ENCODE measurements at places on chromosomes 12 and 14.

GRCh38 chr14:48747561-48748089, 838.6 kb downstream of the RPS29 start:
- no peak for DNase-seq

DNA sequence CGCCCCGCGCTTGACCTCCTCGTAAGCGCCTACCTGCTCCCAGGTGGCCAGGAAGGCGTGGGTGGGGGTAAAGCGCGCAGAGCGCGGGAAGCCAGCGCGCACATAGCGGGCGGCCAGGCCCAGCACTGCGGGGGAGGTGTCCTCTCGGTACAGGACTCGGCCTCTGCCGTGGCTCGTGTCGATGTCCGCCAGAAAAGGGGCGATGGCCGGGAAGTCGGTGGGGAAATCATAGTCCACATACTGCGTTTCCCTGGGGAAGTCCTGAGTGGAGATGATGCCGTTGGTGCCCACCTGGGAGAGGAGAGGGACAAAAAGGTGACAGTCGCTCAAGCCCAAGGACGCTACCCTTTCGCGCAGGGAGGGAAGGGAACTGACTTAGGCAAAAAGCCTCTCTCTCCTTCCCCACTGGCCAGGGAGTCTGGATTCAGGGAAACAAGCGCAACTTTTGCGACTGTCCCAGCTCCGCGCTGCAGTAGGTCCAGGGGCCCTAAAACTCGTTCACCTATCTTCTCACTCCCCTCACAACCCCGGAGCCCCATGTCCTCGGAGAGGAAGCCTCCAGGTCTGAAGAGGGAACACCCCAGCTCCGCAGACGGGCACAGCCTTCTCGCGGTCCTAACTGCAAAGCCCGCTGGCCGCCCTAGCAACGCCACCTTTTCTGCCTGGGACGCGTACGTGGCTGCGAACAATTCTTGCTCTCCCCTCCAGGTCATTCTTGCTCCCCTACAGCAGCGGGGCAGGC, 815 bp downstream of the NID2 start:
- DNase-seq = peak; percentile 13

GRCh38 chr12:46523446-46523845, 150.9 kb upstream of the SLC38A2 start:
- DNase-seq = peak; percentile 53

DNA sequence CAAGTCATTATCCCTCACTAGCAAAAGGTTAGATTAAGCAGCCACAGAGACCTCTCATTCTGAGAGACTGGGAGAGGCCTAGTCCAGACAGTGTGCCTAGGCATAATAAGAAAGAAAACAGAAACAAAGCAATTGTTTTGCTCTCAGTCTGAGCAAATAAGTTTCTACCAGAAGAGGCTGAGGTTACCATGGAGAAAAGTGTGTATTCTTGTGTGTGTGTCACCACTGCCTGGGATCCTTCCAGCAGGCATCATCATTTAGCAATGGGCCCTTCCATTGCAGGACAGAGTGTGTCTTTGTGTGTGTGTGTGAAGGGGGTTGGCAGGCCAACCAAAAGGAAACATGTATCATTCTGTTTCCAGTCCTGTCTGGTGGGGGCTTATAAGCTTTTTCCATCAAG, 3.7 kb downstream of the EFS start:
- DNase-seq = no peak

DNA sequence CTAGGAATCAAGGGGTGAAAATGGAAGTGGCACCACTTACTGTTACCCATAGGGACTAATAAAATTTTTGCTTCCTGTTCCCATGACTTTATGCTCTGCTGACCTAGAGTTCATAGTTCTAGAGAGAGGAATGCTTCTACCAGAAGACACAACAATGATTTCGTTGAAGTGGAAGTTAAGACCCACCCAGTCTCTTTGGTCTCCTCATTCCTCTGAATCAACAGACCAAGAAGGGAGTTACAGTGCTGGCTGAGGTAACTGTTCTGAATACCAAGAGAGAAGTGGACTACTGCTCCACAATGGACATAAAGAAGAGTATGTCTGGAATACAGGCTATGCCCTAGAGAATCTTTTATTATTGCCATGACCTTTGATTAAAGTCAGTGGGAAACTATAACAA, 23.5 kb upstream of the DYRK2 start:
- DNase-seq = no peak

DNA sequence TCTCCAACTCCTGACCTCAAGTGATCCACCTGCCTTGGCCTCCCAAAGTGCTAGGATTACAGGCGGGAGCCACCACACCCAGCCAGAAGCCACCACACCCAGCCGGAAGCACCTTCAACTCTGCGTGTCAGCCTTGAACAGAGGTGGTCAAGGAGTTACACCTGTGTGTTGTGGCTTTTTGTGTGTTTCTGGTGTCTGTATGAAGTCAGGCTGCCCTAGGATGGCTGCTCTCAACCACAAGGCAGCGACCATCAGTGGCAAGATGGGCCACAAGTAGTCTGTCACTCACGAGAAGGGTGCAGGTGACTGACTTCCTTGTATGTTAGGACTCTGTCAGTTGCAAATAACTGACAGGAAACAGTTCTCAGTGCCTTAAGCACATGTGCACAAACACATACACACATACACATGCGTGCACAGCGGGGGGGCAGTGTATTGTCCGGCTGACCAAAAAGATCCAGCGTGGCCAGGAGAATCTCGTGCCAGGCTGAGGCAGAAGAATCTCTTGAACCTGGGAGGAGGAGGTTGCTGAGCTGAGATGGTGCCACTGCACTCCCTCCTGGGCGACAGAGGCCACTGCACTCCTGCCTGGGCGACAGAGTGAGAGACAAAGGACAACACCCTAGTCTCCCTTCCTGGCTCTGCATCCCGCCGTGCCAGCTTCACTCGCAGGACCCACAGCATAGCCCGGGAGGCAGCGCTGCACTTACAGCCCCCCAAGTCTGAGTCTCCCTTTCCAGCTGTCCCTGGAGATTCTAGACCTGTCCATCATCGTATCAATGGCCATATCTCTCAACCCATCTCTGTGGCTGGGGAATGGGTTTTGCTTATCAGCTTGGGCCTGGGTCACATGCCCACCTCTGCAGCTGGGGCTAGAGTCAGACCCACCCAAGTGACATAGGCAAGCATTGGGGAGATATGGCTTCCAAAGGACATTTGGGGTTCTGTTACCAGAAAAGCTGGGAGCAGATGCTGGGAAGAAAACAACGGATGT, 13.7 kb downstream of the P2RX4 start:
- no peak for DNase-seq

DNA sequence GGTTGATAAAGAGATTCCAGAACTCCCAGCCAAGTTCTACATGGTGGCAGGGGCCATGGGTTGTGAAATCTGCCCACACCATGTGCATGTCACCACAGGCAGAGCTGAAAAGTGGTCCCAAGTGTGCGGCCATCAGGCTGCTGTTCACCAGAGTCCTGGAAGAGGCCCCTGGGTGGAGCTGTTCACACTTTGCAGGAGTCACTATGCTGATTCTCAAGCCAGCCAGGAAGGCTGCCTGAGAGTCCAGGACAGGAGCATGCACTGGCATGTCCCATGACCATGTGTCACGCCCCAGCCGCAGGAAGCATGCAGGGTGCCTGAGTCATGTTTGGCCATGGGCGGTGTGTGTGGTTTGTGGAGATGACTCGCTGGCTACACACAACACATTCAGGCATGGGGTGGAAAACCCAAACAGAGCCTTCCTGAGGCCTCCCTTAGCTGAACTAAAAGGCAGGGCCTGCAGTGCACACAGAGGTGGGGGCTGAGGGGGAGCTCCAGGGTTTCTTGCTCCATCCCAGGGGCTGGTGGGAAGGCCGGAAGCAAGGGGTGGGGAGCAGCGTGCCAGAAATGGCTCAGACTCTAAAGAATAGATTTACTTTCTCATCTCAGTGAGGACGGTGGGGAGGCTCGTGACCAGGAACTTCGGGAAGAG, 19.4 kb downstream of the ABCB9 start:
- DNase-seq = peak; percentile 92

DNA sequence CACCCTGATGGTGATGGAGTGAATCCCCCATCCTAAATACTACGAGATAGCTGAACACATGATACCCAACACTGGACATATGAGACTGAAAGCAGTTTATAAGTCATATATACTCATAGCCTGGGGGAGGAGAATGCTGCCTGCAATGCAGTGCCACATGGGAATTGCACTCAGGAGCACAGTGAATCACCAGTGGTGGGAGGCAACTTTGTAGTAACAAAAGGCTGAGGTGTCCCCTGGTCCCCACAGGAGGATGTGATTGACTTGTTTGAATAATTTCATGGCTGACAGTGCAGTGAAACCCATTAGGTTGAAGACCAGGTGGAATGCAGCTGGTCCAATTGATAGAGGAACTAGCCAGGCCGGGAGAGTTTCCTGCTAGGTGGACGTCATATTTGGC, 20.2 kb downstream of the CCDC38 start:
- no peak for DNase-seq

DNA sequence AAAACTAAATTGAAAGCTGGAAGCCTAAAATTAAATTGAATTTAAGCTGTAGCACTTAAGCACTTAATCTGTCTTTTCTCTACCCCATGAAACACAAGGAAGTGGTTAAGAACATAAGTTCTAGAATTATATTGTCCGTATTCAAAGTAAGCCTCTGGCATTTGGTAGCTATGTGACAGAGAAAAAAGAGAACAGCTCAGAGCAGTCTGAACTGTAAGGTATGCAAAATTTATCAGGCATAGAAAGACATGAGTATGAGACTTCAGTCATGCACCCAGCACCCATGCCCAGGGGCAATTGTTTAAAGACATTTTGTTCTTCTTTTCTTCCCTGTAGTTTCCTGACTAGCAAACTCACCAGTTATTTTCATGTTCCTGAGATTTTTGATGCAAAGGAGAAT, 116.7 kb downstream of the KCNMB4 start:
- DNase-seq = no peak

DNA sequence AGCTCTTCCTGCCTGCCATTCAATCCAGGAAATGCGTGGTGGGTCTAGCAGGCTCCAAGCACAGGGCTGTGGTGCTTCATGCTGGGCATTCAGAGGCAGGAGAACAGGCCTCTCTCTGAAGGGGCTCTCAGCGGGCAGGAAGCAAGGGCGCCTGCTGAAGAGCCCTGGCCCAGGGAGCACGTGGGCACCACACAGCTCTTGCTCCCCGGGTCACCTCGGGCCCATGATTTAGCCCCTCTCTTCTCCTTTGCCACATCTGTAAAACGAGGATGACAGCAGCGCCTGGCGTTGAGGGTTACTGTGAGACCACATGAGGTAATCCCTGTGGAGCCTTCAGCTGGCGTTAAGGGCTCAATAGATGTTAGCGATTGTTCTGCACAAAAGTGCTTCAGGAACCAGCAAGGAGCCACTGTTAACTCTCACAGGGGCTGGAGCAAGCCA, 37.6 kb upstream of the SPTLC2 start:
- no peak for DNase-seq

DNA sequence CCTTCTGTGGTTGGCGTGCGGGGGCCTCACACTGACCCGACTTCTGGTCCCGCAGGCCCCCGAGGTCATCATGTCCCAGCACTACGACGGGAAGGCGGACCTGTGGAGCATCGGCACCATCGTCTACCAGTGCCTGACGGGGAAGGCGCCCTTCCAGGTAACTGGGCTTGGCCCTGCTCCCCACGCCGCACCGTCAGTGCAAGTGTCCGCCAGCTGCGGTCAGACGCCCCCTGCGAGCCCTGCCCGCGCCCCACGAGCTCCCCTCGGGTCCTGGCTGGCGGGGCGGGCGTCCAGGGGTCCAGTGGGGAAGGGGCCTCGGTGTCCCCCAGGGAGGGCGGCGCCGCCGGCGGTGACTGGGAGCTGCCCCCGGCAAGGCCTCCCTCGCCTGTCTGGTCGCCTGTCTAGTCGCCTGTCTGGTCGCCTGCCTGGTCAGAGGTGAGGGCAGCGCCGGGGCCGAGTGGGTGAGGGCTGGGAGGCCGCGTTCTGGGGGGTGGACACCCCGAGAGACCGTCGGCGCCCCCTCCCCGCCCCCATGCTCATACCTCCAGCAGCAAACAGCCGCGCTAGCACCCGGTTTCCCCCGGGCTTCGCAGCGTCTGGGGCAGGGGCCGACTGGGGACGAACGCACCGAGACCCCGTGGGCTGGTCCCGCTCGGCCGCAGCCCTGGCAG, 14.8 kb downstream of the ULK1 start:
- no peak for DNase-seq

GRCh38 chr14:102947321-102948103, 25.0 kb downstream of the AMN start:
- no peak for DNase-seq

DNA sequence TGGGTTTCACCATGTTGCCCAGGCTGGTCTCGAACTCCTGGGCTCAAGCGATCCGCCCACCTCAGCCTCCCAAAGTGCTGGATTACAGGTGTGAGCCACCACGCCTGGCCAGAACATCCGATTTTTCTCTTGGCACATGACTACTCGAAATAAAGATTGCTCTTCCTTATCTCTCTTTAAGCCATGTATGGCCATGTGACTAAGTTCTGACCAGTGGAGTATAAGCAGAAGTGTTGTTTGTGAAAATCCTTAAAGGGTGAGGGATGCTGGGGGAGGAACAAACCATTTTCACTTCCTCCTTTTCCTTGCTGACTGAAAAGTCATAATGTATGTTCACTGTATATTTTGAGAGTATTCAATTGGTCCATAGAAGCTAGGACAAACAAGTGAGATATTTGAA, 50.7 kb upstream of the ATF7IP start:
- DNase-seq = no peak

GRCh38 chr14:104680806-104681688, 8.4 kb upstream of the INF2 start:
- peak; percentile 87 for DNase-seq

DNA sequence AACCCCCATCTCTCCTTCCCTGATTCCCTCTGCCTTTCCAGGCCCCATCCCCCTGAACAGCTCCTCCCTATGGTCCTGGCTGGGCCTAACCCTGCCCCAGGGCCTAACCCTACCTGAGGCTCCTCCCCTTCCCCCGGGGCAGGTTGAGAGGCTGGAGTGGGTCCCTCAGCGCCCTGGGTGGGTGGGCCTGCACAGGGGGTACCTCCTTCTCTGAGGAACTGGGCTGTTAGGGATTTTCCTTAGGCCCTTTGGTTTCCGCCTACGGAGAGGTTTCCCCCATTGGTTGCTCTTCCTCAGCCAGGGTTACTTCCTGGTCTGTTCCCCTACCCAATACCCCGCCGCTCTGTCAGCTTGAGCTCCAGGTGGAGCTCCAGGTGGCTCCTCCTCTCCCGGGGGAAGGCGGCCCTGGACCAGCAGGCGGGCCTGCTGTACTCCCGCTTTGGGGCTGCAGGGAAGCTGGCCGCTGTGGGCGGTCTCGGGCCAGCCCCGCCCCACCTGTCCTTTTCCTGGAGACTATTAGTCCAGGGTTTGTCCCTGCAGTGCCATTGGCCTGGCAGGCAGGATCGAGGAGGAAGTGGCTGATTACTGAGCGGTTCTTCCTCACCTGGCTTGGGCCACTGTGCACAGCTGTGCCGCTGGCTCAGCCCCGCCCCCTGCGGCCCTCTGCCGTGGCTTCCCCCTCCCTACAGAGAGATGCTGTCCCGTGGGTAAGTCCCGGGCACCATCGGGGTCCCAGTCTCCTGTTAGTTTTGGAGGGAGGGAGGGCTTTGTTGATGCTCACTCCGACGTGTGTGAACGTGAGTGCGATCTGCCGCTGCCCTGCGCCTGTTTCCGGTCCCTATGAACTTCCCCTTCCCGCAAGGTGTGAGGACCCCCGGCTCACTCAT, 2.5 kb downstream of the C12orf57 start:
- DNase-seq = peak; percentile 96
